ENCODE measurements at places on chromosomes 7 and 10.

GRCh38 chr7:71996141-71996540 lies 416.0 kb downstream of the CALN1 start:
- H3K27ac ChIP-seq, result no peak overlapping the region
- H3K4me1 ChIP-seq, result peaks cover 2% of the 10 kb centered on the region
- H3K4me3 ChIP-seq, result no peak overlapping the region
- H3K36me3 ChIP-seq, result no peaks in the 10 kb centered on the region
- DNase-seq, result no peak

DNA sequence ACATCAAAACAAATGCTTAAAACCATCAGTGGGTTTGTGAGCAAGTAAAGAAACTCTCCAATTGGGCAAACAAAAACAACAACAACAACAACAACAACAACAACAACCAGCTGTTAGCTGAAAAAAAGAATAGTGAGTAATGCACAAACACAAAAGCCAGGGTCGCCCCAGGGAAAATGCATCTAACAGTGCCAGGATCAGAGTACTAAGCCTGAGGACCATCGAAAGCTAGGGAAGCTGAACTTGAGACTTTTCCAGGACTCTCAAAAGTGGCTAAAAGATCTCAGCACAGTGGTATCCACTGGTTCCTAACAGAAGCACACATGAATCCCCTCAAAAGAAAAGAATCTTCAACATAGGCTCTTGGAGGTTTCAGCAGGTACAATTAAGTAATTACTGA lies 83.3 kb downstream of the CPXM2 start:
- H3K36me3 ChIP-seq, result no peaks in the 10 kb centered on the region
- no peak overlapping the region for H3K4me3 ChIP-seq
- no peaks in the 10 kb centered on the region for H3K4me1 ChIP-seq
- DNase-seq, result no peak

GRCh38 chr7:42380401-42380800 lies 143.4 kb upstream of the GLI3 start:
- peaks cover 1% of the 10 kb centered on the region for H3K27me3 ChIP-seq
- no peaks in the 10 kb centered on the region for H3K4me1 ChIP-seq

DNA sequence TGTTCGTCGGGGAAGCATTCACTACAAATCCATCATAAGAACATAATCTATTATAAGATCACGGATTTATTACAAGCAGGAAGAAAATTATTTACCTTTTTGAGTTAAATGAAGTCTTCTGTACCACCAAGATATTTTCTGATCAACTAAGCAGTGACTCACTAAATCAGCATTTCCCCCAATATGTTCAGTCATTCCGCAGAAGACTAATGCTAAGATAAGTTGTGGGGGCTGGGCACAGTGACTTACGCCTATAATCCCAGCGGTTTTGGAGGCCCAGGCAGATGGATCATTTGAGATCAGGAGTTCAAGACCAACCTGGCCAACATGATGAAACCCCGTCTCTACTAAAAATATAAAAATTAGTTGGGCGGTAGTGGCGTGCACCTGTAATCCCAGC lies 144.2 kb upstream of the EGR2 start:
- H3K36me3 ChIP-seq, result no peaks in the 10 kb centered on the region
- no peak overlapping the region for H3K4me3 ChIP-seq
- H3K4me1 ChIP-seq, result no peaks in the 10 kb centered on the region
- peaks cover 25% of the 10 kb centered on the region for H3K27me3 ChIP-seq
- H3K27ac ChIP-seq, result no peak overlapping the region

GRCh38 chr7:98724591-98724990 lies 107.5 kb downstream of the NPTX2 start:
- DNase-seq, result no peak
- no peak overlapping the region for H3K27ac ChIP-seq
- no peak overlapping the region for H3K4me3 ChIP-seq
- H3K27me3 ChIP-seq, result peaks cover 9% of the 10 kb centered on the region
- no peaks in the 10 kb centered on the region for H3K36me3 ChIP-seq

GRCh38 chr7:103114576-103115008 lies 34.3 kb downstream of the NAPEPLD start:
- peaks cover 41% of the 10 kb centered on the region for H3K36me3 ChIP-seq
- DNase-seq, result no peak
- H3K27me3 ChIP-seq, result no peaks in the 10 kb centered on the region
- H3K4me1 ChIP-seq, result peaks cover 4% of the 10 kb centered on the region
- H3K27ac ChIP-seq, result no peak overlapping the region

GRCh38 chr7:87934699-87935383 lies 790 bp downstream of the ADAM22 start:
- H3K36me3 ChIP-seq, result peaks cover 5% of the 10 kb centered on the region
- H3K4me3 ChIP-seq, result peak overlapping the region; percentile 81
- peak; percentile 34 for DNase-seq

DNA sequence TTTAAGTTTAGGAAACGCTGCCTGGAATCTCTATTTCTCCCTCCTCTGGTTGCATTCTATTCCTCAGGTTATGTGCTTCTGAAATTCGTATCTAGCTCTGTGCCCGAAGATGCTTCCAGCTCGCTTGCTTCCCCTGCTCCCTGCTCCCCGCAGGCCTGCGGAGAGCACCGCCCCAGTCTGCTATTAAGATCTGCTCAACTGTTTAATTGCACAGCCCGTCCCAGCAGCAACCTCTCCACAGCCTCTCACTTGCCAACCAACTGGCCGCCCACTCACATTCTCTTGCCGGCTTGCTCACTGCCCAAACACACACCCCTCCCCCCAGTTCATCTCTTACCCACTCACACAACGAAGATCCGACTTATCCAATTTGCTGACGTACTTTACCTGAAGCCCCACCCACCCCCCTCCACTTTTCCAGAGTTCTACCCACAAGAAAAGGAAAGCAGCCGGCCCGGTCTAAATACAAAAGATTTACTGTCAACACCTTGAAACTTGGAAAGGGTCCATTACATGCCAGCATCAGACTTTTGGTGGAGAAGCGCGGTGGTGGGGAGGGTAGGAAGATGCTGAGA lies 167.3 kb upstream of the KLF14 start:
- no peaks in the 10 kb centered on the region for H3K27me3 ChIP-seq
- DNase-seq, result peak; percentile 56
- peaks cover 95% of the 10 kb centered on the region for H3K36me3 ChIP-seq
- H3K4me1 ChIP-seq, result peaks cover 97% of the 10 kb centered on the region
- H3K4me3 ChIP-seq, result peak overlapping the region; percentile 56

- no peak for DNase-seq
- H3K4me3 ChIP-seq, result no peak overlapping the region
- H3K36me3 ChIP-seq, result no peaks in the 10 kb centered on the region
- no peak overlapping the region for H3K27ac ChIP-seq
Measured at GRCh38 chr7:15692501-15693020, 6.1 kb upstream of the MEOX2 start.

GRCh38 chr7:6482743-6483119 lies 35.0 kb upstream of the DAGLB start:
- peak overlapping the region; percentile 91 for H3K27ac ChIP-seq
- DNase-seq, result no peak
- peaks cover 54% of the 10 kb centered on the region for H3K4me1 ChIP-seq
- no peaks in the 10 kb centered on the region for H3K27me3 ChIP-seq
- H3K36me3 ChIP-seq, result peaks cover 24% of the 10 kb centered on the region
- peak overlapping the region; percentile 95 for H3K4me3 ChIP-seq

GRCh38 chr7:132243463-132243862 lies 332.8 kb downstream of the PLXNA4 start:
- peaks cover 10% of the 10 kb centered on the region for H3K27me3 ChIP-seq
- no peaks in the 10 kb centered on the region for H3K4me1 ChIP-seq
- H3K36me3 ChIP-seq, result no peaks in the 10 kb centered on the region
- no peak for DNase-seq

DNA sequence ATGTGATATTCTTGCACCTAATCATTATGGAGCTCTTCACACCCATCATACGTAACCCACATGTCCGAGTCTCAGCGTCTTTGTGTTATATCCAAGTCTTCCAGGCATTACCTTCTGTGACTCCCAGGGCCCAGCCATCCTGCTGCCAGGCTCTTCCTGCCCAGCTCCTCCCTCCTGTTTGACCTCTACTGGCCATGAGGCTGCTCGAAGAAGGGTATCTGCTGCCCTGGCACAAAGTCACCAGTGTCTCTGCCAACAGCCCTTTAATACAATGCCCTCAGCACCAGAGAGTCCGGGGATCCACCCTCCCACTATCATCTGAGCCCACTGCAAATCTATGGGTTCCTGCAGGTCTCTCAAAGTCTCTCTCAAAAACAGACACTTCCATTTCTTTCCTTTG lies 65.3 kb upstream of the WAC start:
- DNase-seq, result no peak
- H3K4me3 ChIP-seq, result no peak overlapping the region
- H3K27ac ChIP-seq, result no peak overlapping the region
- peaks cover 8% of the 10 kb centered on the region for H3K27me3 ChIP-seq
- H3K4me1 ChIP-seq, result no peaks in the 10 kb centered on the region

DNA sequence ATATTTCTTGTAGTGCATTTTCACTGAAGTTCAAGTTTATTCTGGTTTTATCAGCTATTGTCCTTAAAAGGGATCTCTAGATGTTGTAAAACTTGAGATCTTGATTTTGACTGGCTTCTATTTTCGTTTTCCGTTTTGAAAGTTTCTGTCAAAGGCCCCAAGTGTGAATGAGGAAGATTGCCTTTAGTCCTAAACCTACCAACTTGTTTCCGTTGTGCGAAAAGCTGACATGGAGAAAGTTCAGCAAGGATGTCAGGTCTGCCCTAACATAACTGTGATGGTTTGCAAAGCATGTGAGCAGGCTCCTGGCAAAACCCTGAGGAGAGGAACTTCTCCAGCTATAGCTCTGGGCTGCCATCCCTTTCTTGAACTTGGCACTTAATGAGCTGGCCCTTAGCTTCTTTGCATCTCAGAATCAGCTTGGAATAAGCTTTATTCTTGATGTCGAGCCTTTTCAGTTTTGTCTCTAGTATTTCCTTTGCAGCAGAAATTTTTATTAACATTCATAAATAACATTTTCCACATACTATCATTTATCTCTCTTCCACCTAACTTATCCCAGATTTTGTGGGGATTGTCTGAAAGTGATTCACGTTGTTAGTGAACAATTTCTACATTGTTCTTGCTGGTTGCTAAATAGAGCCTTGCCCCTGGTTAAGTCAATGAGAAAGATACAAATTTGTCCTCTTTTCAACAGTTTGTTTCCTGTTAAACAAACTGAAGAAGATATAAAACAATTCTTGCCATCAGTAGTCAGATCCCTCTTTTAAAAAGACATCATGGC lies 559.4 kb downstream of the SUGCT start:
- H3K27me3 ChIP-seq, result peaks cover 2% of the 10 kb centered on the region
- H3K27ac ChIP-seq, result no peak overlapping the region
- no peaks in the 10 kb centered on the region for H3K36me3 ChIP-seq
- DNase-seq, result no peak
- no peaks in the 10 kb centered on the region for H3K4me1 ChIP-seq
- no peak overlapping the region for H3K4me3 ChIP-seq

- no peak overlapping the region for H3K27ac ChIP-seq
- H3K4me1 ChIP-seq, result peaks cover 5% of the 10 kb centered on the region
- H3K27me3 ChIP-seq, result peaks cover 8% of the 10 kb centered on the region
- DNase-seq, result peak; percentile 85
- H3K4me3 ChIP-seq, result peak overlapping the region; percentile 66
Measured at GRCh38 chr7:45089341-45089891, 647 bp upstream of the NACAD start.

DNA sequence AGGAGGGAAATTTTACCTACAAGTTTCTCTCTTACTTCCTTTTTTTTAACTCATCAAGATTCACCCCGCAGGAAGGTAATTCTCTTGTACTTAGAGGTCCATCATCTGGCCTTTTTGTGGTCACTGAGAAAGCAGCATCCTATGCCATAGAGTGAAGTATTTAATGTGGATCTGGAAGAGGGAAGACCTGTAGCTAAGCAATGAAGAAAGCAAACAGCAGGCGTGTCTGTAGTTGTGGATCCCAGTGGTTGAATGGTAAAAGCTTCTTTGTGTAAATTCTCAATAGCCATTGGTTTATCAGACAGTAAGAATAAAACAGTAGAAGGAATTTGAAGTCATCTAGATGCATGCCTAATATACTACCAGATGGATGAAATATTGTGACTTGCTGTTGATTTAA lies 196.4 kb downstream of the ANKRD7 start:
- H3K4me3 ChIP-seq, result no peak overlapping the region
- H3K36me3 ChIP-seq, result no peaks in the 10 kb centered on the region
- H3K4me1 ChIP-seq, result no peaks in the 10 kb centered on the region
- H3K27ac ChIP-seq, result no peak overlapping the region

Measured in activated CD4-positive, alpha-beta T cell treated with anti-CD3 and anti-CD28 coated beads for 36 hours (primary cell).